NCI-H524 (cell line): ENCODE measurements at places on chromosomes 1 and 21.
A peak's percentile ranks its signal among the peaks of the same experiment; 100 is the strongest.

GRCh38 chr1:54402896-54403295, 3.3 kb downstream of the SSBP3 start:
- no peak for DNase-seq

DNA sequence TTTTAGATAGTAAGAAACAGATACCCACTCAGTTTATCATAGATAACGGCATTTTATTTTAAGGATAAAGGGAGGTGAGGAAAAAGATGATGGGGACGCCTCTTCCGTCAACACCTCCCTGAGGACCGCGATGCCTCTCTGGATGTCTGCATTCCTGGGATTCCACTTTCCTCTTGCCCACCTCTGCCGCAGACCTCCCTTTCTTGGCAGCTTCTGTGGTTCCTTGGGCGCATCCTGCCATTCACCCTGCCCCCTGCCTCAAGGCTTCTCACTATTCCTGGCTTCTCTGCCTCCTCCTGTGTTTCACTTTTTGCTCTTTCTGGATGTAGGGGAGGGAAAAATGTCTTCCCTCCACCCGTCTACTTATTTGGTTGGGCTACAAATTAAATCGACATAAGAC, 19.9 kb downstream of the HUNK start:
- no peak for DNase-seq

GRCh38 chr1:74356493-74356892, 121.3 kb downstream of the TNNI3K start:
- DNase-seq = no peak

DNA sequence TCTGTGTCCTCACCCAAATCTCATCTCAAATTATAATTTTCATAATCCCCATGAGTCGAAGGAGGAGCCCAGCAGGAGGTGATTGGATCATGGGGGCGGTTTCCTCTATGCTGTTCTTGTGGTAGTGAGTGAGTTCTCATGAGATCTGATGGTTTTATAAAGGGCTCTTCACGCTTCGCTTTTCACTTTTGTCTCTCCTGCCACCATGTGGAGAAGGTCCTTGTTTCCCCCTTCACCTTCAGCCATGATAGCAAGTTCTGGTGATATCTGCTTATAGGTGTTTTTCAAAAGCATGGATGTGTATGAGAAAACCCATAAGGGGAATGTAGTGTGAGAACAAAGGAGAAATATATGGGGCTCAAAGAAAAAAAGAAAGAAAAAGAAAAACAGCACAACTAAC, 405.9 kb upstream of the RGS18 start:
- DNase-seq = no peak

DNA sequence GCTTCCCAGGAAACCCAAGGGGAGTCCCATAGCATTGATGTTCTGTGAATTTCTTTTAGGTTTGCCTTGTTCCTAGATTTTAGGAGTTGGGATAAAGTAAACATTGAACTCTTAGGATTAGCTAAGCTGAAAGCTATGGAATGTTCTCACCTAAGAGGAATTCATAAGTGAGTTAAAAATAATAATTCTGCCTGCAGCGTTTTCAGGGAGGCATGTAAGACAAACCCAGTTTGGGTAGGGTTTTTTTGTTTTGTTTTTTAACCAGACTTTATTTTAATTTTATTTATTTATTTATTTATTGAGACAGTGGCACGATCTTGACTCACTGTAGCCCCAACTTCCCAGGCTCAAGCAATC, 28.9 kb upstream of the CD101 start:
- no peak for DNase-seq

GRCh38 chr1:116377541-116378529, 4.8 kb downstream of the ATP1A1 start:
- no peak for DNase-seq

- no peak for DNase-seq
These were observed 17.2 kb upstream of the MCOLN3 start for GRCh38 chr1:85065550-85065949.

- DNase-seq = no peak
These were observed 152.4 kb downstream of the TOMM20 start for GRCh38 chr1:234975941-234976860.

GRCh38 chr1:24928689-24929397, 1.2 kb downstream of the RUNX3 start:
- DNase-seq = no peak

DNA sequence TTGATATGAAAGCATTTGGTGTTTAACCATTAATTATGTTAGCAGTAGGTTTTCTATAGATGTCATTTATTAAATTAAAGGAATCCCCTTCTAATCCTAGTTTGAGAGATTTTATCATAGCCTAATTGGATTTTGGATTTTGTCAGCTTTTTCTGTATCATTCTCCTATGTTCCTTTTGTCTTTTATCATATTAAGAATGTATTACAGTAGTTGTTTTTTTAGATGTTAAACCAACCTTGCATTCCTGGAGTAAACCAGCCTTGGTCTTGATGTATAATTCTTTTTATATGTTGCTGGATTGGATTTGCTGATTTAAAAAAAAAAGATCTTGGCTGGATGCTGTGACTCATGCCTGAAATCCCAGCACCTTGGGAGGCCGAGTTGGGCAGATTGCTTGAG, 5.6 kb downstream of the SETDB1 start:
- DNase-seq = no peak

DNA sequence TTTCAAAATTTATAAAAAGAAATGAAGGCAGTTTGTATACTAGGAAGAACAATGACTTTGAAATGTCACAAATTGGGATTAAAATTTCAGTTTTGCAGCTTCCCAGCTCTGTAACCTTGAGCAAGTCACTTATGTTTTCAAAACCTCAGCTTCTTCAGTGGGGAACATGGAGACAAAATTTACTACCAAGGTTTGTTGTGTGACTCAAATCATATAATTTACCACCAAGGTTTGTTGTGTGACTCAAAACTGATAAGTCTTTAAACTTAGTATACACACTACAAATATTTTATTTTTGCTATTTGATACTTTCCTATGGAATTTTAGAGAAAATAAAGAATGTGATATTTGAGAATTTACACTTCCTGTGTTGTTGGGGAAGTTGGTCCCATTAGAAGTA, 219.9 kb downstream of the KCTD3 start:
- no peak for DNase-seq

GRCh38 chr1:3779912-3780416, 7.4 kb downstream of the SMIM1 start:
- DNase-seq = no peak

DNA sequence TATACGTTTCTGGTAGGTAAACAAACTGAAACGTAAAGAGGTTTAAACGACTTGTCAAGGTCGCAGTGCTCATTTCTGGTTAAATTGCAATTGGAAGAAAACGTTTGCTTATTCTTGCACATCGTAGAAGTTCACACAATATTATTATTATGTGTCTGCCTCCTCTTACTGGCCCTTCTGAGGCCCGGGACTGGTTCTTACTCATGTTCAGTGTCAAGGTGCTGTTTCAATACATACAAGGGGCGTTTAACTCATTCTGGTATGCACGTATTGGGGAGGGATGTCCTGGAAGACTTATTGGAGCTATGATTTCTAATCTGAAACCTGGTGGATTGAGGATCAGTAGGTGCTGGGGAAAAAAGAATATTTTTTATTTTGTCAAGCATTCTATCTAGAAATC, 932 bp downstream of the RPF1 start:
- DNase-seq = no peak

DNA sequence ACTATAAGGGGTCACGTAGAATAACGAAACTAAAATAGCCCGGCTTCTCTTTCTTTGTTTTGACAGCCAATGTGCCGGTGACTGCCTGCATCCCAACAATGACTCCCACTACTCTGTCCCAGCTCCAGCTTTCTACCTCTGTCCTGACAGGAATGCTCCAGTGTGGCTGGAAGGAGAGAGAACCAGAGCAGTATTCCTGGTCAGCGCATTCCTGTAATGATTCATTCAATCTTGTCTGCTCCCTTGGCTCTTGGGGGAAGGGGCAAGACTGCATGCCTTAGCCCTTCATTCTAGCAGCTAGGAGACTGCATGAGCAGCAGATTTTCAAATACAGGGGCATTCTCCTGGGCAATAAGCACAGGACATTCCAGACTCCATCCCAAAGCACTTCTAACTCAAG, 132.1 kb upstream of the PRMT6 start:
- DNase-seq = no peak

GRCh38 chr1:181676269-181676668, 193.0 kb downstream of the CACNA1E start:
- DNase-seq = peak; percentile 24

DNA sequence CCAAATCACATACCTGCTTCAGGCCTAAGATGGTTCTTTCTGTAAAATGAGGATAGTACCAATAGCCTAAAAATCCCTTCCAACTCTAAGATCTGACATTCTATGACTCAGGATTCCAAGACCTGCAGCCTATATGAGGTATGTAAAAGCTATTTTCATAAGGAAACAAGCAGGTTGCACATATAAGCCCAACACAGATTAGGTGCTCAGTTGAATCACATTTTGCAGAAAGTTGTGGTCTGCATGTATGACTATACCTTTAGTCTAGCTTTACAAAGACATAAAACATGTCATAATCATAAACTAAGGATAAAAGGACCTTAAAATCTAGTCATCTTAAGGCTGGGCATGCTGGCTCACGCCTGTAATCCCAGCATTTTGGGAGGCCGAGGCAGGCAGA, 7.3 kb downstream of the KTI12 start:
- DNase-seq = no peak

GRCh38 chr1:241810769-241811405, 37.1 kb upstream of the EXO1 start:
- no peak for DNase-seq

- no peak for DNase-seq
These were observed 191.5 kb upstream of the AJAP1 start for GRCh38 chr1:4462831-4463484.

DNA sequence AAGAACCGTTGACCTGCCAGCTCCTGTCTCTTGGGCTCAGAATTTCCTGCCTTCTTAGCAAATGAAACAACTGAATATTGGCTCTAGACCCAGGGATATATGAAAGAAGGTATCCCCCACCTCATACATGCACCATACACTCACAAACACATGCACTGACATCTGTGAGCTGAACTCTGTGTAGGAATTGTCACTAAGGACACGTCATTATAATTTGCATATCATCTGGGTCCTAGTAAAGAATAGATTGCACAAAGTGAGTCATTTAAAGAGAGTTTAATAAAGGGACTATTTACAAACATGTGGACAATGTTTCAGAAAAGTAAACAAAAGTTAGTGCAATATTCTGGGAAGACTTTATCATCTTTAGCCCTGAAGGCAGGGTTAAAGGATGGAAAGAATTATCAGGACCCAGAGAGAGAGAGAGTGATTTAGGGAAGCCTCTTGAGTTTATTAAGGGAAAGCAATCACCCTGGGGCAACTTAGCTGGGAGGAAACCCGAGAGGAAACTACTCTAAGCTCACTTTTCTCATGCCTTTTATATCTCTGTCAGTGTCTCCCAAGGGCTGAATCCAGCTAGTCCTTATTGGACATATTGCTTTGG, 74.1 kb upstream of the PLA2G4A start:
- DNase-seq = no peak

- DNase-seq = no peak
These were observed 26.9 kb downstream of the ETS2 start for GRCh38 chr21:38832664-38833063.
